NAMALWA (cell line): ENCODE measurements at places on chromosomes 13 and 19.

- DNase-seq, result no peak
Measured at GRCh38 chr13:23730251-23730650, 158.9 kb downstream of the MIPEP start.

DNA sequence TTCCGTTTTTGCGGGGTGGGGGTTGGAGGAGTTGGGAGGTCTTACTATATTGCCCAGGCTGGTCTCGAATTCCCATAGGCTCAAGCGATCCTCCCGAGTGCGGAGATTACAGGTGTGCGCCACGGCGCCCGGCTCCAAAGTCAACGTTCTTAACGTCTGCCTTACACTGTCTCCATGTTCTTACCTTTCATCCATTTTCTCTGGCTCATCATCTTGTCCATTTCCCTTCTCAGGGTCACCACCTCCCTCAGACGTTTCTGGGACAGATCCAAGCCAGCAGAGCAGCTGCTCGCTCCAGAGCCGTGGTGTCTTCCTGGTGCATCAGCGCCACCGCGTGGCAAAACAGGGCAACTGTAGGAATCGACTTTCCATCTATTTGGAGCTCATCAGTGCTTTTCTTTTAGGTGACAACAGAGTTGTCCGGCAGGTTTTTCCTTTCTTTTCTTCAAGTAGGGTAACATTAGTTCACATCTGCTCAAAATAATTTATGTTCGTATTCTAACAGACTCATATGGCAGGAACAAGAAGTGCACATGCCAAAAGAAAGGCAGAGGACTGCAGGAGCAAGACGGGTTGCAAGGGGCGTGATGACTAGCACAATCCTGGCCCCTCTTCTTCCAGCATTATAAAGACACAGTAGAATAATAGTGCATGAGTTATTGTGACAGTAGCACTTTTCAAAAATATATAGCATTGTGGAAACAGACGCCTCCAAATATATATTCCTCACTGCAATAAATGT lies 103.1 kb upstream of the ABCC4 start:
- peak; percentile 90 for DNase-seq

DNA sequence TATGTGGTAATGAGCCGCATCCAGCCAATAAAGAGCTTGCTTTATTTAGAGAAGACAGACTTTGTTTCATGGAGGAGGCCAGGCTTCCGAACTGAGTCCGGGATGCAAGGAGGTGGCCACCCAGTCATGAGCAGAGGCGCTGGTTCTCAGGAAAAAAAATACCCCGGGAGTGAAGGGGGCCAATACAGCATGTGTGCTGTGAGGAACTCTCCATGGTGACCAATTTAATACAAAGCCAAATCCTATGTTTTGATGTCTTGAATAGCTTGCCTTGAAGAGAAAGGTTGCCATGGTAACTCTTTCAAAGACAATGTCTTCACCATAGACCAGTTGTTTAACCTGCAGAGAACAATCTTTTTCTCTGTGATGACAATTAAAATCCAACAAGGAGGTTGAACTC lies 43.4 kb upstream of the PDCD5 start:
- no peak for DNase-seq

- DNase-seq, result no peak
Measured at GRCh38 chr19:57106722-57107235, 13.0 kb upstream of the USP29 start.
